Left lobe of liver (tissue), 2 donors: ENCODE measurements at places on chromosomes 1 and 21.

DNA sequence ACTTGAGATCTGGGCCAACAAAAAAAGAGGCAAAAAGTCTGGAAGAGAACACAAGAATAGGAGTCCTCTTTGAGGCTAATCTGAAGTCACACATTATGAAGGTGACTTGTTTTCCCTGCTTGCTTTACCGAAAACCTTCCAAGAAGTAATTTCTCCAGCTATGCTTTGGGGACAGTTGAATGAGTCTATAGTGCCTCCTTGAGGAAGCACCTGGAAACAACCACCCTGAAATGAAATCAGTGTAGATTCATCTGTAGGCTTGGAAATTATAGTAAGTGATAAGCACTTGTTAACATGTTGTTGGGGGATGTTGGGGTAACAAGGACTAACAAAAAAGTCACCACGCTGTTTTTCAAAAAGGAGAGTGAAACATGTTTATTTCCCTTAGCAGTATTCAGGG, 23.4 kb upstream of the RPTN start:
- no peak for DNase-seq

GRCh38 chr1:167621780-167622313, 8.2 kb upstream of the RCSD1 start:
- no peak for DNase-seq

DNA sequence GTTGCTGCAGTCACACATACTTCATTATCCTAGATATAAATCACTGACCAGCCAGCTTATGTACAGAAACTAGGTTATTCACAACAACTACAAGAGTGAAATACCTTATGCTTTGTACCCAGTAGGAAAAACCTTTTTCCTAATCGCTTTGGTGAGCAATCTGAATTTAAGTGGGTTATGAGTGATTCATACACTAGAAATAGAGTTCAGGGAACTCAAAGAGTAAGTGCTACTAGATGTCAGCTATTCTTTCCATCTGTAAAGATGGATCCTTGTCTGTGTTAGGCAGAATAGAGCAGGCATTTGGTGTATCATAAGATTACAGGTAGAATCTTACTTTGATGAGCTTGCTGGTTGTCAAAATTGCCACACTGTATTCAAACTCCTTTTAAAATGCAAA, 101.9 kb downstream of the ZNF644 start:
- no peak for DNase-seq

- no peak for DNase-seq
Measured at GRCh38 chr1:6864166-6864565, 78.9 kb downstream of the CAMTA1 start.

DNA sequence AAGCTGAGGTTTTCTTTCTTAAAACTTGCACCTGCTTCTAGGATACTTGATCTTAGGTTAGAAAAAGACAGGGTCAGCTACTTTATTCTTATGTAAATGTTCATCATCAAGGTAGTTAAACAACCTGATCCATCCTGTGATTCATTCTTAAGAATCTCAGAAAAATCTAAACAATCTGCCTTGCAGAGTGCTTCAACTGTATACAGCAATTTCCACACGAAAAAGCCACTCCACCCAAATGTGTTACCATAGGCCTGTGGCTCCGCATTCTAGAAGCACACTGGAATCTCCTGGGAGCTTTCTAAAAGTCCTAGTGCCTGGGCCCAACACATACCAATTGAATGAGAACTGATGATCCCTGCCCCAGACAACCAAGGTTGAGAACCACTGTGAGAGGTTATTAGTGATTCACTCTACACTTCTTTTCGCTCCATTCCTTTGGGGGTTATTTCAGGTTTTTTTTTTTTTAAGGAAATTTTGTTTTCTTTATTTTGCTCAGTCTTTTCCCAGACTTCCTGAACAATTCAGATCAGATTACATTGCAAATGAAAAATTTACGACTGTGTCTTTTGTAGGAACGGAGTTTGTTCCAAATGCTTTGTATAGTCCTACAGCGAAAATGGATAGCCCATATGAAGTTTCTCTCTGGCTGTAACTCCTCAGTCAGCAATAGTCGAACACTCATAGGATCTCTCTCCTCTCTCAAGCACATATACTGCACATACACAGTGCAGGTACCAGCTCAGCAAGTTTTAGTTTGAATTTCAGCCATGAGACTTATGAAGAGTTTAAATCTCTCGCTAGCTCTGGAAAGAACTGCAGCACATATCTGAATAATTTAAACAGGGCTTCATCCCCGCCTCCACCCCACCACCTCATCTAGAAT, 16.1 kb downstream of the SMYD2 start:
- DNase-seq: no peak

DNA sequence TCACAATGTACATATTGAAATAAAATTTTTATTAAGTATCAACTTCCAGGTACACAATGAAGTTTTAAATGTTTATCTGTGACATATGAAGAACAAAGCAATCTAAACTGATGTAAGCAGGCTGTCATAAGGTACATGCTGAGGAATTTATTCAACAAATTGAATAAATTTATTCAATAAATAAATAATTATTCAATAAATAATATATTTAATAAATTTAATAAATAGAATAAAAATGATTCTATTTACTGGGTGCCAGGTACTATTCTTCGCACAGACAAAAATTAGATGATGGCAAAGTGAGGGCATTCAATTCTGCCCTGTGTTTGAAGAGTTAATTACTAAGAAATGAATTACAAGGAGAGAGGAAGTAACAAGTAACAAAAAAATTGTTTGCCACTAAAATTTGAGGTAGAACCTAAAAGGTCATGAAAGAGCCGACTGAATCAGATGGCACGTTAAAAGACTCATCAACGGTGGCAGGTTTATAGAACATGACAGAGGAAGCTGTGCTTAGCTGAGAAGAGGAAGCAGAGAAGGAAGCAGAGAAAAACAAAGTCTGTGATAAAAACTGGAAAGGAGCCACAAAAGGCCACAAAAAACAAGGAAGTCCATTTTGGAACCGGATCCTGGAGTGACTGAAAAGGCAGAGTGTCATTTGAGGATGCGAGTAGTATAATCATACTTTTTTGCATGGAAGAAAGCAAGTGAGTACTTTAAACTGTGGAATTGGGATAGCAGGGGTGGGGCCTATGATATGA, 2.2 kb upstream of the USP24 start:
- no peak for DNase-seq

GRCh38 chr21:15301014-15301413, 236.2 kb upstream of the NRIP1 start:
- no peak for DNase-seq

GRCh38 chr1:161502181-161502580, 3.1 kb upstream of the FCGR2A start:
- no peak for DNase-seq

DNA sequence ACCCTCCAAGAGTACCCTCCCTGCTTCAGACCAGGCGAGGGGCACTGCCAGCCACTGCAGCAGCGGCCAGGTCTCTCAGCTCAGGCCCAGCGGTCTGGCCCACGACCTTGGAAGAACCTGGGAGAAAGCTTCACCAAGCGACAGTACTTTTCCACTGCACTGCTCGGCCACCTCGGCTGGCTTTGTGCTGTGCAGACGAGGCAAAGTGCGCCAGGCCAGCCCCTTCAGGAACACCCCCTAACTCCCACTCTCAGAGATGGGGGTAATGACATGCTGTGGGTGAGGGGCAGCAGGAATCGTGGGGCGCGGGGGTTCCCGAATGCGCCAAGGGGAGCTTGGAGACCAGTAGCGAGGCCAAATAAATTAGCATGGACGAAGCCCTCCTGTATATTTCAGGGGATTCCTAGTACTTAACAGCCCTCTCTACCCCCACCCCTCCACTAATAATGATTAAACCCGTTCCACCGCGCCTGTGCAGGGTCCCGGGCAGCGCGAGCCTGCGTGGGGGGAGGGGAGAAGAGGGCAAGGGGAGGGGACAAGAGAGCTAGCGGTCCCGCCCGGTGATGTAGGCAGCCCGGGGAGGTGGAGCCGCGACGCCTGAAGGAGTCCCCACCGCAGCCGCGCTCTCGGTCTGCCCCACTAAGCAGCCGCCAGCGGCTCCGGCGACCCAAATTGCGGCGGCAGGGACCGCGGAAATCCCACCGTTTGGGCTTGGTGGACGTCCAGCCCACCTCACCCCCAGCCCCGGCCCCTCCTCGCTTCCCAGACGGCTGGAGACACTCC, at the start of gene FAM43B:
FAM43B (plus strand) TSS at position 629 of the 783 bp plus-strand sequence. CDS start 401 bp downstream, outside the sequence.
- no peak for DNase-seq

GRCh38 chr21:28636752-28637691, 355.7 kb downstream of the LTN1 start:
- DNase-seq: no peak

- DNase-seq: no peak
Measured at GRCh38 chr1:162530988-162531319, 30.6 kb upstream of the UAP1 start.

- peak; percentile 50 for DNase-seq
Measured at GRCh38 chr1:227729881-227730629, 5.0 kb downstream of the JMJD4 start.

DNA sequence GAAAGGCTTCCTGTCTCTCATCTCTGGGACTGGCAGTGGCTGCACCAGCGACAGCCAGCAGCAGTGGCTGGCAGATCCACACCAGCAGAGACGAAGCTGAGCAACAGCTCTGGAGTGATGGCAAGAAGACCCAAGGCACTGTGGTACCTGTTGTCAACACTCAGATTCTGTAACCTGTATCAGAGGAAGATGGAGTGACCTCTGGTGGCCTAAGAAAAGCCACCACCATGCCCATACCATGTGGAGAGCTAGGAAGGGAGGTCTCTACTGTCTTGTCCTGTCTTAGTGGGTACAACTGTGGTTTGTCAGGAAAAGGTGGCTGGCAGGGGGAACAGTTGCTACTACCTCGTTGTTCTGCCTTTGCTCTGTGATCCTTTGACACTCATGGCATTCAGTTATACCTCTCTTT, 22.5 kb upstream of the RHBDL2 start:
- DNase-seq: no peak

DNA sequence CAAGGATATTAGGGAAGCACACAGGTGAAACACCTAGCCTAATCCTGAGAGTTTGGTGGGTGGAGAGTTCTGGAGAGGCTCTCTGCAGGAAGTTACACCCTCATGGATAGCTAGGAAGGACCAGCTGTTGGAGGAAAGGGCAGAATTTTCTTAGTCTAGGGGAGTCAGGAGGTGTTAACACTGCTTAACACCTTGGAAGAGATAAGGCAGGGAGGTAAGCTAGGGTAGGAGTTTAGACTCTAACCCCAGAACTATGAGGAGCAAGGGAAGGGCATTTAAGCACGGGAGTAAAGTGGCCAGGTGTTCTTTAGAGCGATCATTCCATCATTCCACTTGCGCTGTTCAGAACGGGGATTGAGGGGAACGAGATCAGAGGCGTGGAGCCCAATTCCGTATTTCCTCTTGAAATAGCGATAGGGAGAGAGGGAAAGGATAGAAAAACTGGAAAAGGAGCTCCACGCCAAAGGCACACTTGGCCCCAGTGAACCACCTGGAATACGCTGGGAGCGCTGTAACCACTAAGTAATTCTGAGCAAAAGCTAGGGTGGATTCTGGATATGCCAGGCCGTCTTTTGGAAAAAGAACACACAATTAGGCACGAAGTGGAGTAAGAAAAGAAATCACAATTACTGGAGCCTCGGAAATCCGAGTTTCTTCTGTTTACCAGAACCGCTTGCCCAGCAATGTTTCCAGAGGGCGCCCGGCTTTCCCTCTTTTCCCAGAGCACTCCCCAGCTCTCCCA, 1.5 kb upstream of the GPR137B start:
- DNase-seq: no peak

GRCh38 chr1:25927521-25928265, 21.5 kb upstream of the STMN1 start:
- DNase-seq: no peak

GRCh38 chr1:96747565-96747964, 26.0 kb downstream of the PTBP2 start:
- no peak for DNase-seq

GRCh38 chr1:29859126-29859525, 622.8 kb downstream of the PTPRU start:
- DNase-seq: no peak

- DNase-seq: no peak
Measured at GRCh38 chr1:18198260-18198659, 90.7 kb downstream of the IGSF21 start.

DNA sequence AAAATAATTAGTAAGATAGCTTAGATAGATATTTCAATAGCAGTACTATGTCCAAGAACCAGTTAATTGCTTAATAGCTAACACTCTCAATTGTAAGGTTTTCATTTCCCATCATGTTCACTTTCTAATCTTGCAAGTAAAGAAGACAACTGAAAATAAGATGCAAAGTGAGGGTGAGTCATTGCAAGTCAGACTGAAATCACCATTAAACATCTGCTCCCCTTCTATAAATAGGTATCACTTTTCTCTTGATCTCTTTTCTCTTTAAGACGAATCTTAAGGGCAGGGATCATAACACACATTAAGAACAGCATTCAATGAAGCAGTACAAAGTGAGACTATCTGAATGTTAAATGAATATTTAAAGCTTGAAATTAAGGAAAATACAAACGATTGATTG, 40.4 kb downstream of the UBR4 start:
- DNase-seq: no peak

DNA sequence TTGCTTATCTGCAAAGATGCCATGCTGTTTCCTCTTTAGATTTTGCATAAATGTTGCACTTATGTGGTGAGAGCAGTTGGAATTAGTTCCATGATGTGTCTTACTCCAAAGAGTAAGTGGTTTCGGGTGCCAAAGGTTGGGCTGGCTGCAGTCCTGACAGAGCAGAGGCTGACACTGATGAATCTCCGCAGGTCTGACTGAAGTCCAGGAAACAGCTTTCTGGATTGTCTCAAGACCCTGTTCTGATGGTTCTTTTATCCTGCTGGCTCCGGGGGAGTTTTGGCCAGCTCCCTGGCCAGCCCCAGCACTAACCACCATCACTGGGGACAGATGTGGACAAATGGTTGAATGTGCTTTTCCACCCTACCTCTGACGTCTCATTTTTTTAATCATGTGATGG, 207.2 kb upstream of the KIAA0040 start:
- no peak for DNase-seq

- DNase-seq: no peak
Measured at GRCh38 chr1:31621498-31621820, 4.0 kb downstream of the HCRTR1 start.

- no peak for DNase-seq
Measured at GRCh38 chr1:64425521-64425920, 44.4 kb upstream of the CACHD1 start.

- no peak for DNase-seq
Measured at GRCh38 chr1:17020502-17020901, 8.8 kb upstream of the ATP13A2 start.

DNA sequence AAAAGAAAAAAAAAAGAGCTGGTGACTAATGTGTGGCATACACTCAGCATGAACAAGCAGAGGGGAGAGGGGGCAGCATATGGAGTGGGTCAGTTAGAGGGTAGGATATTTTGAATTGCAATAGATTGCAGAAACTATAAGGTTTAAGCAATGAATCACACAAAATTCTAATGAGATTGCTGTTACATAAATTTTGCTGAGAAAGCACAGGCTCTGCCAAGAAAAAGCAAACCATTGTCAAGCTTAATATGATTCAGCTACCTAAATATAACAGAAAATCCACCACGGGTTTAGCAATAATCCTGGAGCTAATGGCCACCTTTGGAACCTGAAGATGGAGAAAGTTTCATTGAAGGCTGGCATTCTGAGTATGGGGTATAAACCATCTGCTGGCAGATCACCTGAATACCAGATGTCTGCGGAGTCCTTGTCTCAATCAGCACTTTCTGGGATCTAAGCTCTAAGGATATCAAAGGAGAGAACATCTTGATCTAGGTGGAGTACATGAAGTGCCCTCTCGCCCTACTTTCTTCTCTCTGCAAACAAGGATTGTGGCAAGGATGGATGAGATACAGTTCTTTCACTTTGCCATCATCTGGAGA, 30.3 kb upstream of the ANGPTL7 start:
- no peak for DNase-seq

GRCh38 chr1:27513958-27514357, 24.0 kb upstream of the WASF2 start:
- DNase-seq: no peak
